ENCODE measurements at places on chromosomes 4 and X. TPM values are rescaled to one million over a fixed set of nuclear protein-coding genes. Genes with fewer than 3 reads are reported as not detected.
A peak's percentile ranks its signal among the peaks of the same experiment; 100 is the strongest.

DNA sequence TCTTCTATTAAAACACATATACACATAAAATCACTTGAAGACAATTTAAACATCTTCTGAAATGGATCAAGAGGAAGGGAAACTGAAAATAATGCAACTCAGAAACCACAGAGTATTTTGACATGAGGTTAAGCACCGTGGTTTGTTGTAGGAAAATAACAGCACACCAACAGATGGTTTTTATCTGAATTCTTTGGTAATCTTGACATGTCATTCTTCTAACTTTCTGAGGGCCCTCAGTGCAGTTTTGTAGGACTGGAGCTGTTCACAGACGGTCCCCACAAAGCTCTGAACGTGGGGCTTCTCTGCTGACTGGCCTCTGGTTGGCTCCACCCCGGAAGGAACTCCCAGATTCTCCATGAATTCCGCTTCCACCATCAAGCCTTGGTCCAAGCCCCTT is 16.0 kb upstream of the TLR8 start:
- no peak for DNase-seq

DNA sequence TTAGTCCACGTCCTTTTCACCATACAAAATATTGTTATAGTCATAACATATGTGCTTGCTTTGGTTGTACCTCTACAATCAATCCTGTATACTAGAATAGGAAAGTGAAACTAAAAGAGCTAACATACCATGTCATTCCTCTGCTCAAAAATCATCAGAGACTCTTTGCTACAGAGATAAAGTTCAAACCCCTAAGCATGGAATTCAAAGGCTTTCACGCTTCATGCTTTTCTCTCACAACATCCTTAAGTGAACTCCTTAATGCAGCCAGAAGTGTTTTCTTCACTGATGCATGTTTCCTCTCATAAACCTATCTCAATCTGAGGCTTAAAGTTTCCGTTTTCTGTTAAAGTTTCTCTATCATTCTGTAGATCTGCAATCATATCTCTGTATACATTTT is 744.6 kb upstream of the IGFBP7 start:
- no peak for DNase-seq

DNA sequence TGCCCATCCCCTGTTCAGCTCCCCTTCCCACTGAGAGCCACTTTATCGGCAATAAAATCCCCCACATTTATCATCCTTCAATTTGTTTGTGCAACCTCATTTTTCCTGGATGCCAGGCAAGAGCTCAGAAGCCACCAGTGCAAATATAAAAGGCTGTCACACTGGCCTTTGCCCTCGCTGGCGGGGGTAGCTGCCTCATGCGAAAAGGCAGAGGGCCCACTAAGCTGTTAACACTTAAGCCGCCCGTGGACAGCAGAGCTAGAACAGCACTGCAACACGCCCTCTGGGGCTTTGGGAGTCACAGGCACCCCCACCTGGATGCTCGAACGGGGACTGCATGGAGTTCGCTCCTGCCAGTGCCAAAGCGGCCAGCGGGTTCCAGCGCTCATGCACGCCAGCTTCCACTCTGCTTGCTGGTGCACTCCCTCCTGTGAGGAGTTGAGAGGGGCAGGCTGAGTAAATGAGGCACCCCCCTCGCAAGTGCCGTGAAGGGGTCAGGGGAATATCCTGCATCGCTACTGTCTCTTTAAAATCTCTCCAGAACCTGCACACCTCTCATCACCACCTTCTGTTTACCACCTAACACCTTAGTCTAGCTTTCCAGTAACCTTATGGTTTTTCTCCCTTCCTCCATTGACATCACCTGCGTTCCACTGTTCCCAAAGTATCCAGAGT is 99.5 kb downstream of the SORBS2 start:
- no peak for DNase-seq

DNA sequence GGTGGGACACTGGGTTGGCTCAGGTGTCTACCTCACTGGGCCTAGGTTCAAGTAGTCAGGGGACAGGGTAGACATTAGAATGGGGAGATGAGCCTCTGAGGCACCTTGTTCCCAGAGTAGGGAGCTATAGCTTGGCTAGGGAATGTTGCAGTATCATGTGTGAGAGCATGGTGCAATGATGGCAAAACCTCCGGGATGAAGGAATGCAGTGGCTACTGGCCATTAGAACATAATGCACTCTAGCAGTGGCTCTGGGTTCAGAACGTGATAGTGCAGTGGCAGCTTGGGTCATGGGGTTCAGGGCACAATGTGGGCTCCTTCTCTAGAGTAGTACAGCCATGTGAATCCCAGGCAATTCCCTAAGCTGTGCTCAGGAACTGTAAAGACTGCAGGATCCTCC is 471.5 kb downstream of the CCSER1 start:
- no peak for DNase-seq

DNA sequence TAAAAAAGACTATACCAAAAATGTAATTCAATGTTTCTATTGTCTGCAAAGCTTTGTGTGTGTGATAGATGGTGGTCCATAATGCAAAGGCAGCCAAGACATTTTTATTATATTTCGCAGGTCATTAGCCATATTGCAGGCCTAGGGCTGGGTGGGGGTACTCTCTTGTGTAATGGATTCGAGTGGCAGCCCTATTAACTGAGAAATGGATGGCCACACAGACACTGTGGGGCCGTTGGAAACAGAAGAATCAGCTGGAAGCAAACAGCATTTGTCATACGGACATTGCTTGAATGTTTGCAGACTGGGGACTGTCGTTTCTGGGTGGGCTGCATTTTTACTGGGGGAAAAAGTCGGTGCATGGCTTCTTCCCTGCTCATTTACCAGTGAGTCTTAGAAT is 101.4 kb downstream of the GPR143 start:
- DNase-seq, result no peak

GRCh38 chrX:119407681-119408080 is 8.5 kb downstream of the SLC25A43 start:
- DNase-seq, result no peak

DNA sequence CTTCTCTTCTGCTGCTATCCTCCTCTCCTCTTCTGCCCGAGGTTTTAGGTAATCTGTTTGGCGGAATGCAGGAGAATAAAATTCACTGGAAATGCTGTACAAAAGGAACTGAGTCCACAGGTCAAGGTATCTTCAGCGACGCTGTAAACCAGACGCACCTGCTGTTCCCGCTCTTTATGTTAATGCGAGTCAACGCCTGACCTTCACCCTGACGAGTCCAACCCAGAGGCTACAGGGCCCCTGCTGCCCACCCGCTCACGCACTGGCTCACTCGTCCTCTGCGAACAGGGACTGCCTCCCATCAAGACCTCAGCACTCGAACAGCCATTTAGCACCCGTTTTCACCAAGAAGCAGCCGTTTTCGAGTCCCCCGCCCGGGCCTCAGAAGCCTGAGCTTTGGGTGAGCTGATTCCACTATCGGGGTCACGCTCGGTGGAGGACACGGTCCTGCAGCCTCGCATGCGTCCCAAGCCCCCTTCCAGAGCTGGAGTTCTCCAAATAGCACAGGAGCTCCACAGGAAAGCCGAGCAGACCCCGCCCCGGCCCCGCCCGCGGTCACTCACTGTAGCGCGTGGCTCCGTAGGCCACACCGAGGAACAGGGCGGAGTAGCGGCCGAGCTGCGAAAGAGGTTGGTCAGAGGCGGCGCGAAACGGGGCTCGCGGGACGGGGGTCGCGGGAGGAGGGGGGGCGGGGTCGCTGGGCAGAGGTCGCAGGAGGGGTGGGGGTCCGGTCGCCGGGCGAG is 556 bp downstream of the ATP5ME start:
- peak; percentile 62 for DNase-seq

DNA sequence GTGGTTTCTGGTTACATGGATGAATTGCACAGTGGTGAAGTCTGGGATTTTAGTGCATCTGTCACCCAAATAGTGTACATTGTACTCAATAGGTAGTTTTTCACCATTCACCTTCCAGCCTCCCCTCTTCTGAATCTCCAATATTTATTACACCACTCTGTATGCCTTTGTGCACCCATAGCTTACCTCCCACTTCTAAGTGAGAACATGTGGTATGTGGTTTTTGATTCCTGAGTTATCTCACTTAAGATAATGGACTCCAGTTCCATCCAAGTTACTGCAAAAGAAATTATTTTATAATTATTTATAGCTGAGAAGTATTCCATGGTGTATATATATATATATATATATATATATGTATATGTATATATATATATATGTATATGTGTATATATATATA is 155.8 kb downstream of the HHIP start:
- DNase-seq, result no peak

- DNase-seq, result no peak
Observed at GRCh38 chrX:39012621-39013111, 211.4 kb downstream of the MID1IP1 start.

DNA sequence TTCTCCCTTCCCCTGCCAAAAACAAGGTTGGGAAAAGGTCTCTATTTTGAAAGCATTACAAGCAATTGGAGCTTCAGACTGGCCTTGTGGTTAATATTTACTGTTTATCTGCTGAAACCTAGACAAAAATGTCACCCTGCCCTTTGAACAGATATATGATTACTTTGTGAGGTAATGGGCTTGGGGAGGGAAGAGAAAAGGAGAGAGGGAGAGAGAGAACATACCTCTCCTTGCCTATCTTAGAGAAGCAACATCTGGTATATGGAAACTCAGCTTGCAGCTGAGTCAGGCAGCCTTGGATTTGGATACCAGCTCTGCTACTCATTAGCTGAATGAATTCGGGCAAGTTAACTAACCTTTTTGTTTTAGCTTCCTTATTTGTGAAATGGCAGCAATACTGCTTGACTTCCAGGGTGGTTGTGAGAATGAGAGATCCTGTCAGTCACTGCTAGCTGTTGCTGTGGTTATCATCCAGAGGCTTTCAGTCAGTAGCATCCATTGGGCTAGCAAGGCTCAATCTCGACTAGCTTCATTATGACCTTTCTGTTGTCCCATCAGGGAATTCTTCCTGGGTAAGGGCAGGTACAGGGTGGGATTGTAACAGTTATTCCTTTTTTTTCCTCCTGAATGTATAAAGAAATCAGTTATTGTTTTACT is 41.1 kb downstream of the ZFX start:
- no peak for DNase-seq

DNA sequence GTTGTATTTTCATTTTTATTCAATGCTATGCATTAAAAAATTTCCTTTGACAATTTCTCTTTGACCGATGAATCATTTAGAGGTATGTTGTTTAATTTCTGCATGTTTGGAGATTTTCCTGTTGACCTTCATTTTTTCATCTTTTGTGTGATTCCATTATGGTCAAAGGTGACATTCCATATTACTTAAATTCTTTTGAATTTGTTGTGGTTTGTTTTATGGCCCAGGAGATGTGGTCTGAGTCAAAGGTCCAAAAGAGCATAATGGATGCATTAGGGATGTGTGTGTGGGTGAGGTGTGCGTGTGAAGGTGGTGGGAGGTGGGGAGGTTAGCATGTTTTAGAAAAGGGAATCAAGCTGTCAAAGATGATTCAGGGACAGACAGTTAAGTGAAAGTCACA is 76.0 kb upstream of the GIMD1 start:
- no peak for DNase-seq

DNA sequence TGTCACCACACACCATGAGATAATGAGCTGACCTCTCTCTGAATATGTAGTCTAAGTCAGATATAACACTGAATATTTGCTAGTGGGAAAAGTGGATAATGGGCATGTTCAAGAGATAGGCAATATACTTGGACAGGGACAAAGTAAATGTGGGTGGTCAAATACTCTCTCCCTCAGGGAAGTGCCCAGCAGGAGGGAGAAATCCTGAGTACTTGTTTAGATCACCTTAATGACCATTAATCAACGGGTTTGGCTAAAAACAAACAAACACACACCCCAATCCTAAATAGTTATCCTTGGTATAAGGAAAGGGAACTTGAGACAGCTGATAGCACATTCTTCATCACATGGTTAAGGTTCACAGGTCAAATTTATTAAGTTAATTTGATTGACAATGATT is 933.5 kb downstream of the C4orf33 start:
- no peak for DNase-seq

- DNase-seq, result no peak
Observed at GRCh38 chr4:31998807-31999206, 1278.6 kb downstream of the PCDH7 start.

- no peak for DNase-seq
Observed at GRCh38 chr4:60780874-60781273, 419.3 kb upstream of the ADGRL3 start.

- DNase-seq, result no peak
Observed at GRCh38 chr4:121642876-121643585, 53.7 kb downstream of the ANXA5 start.

- DNase-seq, result peak; percentile 56
Observed at GRCh38 chrX:130079824-130080406, 30.4 kb downstream of the ELF4 start.

GRCh38 chrX:78527263-78527662 is 131.9 kb downstream of the RTL3 start:
- DNase-seq, result no peak

- no peak for DNase-seq
Observed at GRCh38 chrX:20654596-20655106, 387.9 kb upstream of the RPS6KA3 start.

GRCh38 chr4:106473515-106473914 is 104.9 kb upstream of the GIMD1 start:
- no peak for DNase-seq

GRCh38 chr4:6896035-6896434 is 13.6 kb upstream of the TBC1D14 start:
- no peak for DNase-seq

GRCh38 chr4:159606835-159607234 is 504.0 kb downstream of the RAPGEF2 start:
- DNase-seq, result no peak

- DNase-seq, result no peak
Observed at GRCh38 chrX:47643926-47644325, 6.4 kb downstream of the ELK1 start.

GRCh38 chrX:123917069-123917468 is 44.4 kb upstream of the STAG2 start:
- DNase-seq, result no peak

- DNase-seq, result no peak
Observed at GRCh38 chrX:54786967-54787366, 11.1 kb downstream of the ITIH6 start.

DNA sequence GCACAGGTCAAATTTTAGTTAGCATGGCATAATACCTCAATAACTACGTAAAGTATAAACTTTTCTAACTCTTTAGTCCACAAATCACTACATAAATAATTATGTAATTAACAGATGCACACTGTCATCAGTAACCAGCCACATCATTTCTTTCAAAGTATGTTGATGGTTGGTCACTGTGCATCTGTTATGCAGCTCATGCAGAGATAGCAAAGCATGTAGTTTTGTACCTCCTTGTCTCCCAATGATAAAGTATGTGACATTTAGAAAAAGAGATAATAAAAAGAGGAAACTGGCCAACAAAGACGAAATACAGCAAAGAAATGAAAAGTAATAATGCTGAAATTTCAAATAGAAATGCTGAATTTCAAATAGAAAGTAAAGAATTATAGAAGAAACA is 2.9 kb downstream of the LAMTOR3 start:
- DNase-seq, result no peak

UPF3B gene
- 7.0 TPM for total RNA-seq

FAM50A gene
- 48.6 TPM for total RNA-seq

SPANXC gene
- total RNA-seq, result not detected

FAM13A gene
- 62.1 TPM for total RNA-seq

GLA gene
- 13.7 TPM for total RNA-seq

KIAA0232 gene
- total RNA-seq, result 40.4 TPM

ODAM gene
- total RNA-seq, result not detected

ADGRG4 gene
- total RNA-seq, result 1.0 TPM

ZCCHC13 gene
- total RNA-seq, result not detected

CLCN4 gene
- 2.2 TPM for total RNA-seq

GPR173 gene
- total RNA-seq, result 7.6 TPM

LEF1 gene
- total RNA-seq, result 20.7 TPM

S100G gene
- total RNA-seq, result not detected

MTCP1 gene
- total RNA-seq, result 17.7 TPM

PABPC5 gene
- total RNA-seq, result 1.6 TPM

PAGE5 gene
- total RNA-seq, result not detected

SATL1 gene
- not detected for total RNA-seq

All from ureter (tissue), 1 donor.